Activated effector memory CD4-positive, alpha-beta T cell treated with anti-CD3 and anti-CD28 coated beads, Interleukin-2, amount 50 U/mL, for 16 hours (primary cell): ENCODE measurements at places on chromosomes 1 and 21.
A peak's percentile ranks its signal among the peaks of the same experiment; 100 is the strongest.

- DNase-seq, result no peak
Measured at GRCh38 chr1:88421997-88422396, 262.1 kb upstream of the PKN2 start.

DNA sequence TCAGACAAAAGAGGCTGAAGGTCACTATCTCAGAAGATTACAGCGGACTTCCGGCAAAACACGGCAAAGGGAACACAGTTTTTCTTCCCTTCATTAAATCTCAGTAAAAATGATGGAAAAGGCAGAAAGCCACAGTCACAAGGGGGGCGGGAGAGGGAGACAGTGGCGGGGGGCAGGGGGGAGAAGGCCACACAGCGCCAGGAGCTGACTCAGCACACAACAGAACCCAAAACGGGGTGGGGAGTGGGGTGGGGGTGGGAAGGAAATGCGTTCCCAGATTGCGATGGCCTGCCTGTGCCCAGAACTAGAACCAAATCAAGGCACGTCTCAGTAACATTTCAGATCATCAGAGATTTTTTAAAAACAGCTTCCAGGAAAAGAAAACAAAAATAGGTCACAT, 13.4 kb downstream of the CFAP74 start:
- no peak for DNase-seq

GRCh38 chr1:196661345-196661744, 9.5 kb downstream of the CFH start:
- DNase-seq, result no peak

DNA sequence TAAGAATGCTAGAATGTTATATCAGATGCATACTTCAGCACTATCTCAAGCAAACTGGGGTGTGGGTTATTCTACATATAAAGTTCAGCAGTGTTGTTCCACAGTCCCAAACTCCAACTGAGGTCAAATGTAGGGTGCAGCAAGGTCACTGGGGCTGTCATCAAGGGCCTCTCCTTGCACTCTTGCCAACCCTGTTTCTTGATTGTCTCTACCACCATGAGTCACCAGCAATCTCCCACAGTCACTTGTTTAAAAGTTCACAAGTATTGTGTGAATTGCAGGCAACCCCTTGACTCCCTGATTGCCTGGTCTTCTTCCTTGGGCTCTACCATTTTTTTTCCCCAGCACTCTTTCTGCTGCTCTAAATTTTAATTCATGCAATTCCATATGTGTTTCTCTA, 10.6 kb downstream of the METTL18 start:
- no peak for DNase-seq

- DNase-seq, result peak; percentile 49
Measured at GRCh38 chr1:226979115-226979516, 39.0 kb downstream of the COQ8A start.

- no peak for DNase-seq
Measured at GRCh38 chr1:184747089-184747955, 7.3 kb downstream of the EDEM3 start.

DNA sequence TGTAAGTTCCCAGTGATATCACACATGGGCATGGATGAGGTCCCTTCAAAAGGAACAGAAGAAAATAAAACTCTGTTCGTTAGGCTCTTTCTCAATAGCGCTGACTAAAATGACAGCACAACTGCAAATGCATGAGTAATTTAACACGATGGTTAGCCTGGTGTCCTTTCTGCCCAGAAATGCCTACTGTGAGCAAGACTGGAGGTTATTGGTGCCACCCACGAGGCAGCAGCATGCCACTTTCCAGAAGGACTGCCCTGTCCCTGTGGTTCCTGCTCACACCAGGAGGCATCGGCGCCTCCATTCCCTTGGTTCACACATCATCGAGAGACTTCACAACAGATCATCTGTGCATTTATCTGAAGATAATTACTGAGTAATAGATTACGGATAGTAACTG, 26.2 kb downstream of the VPS26C start:
- no peak for DNase-seq

DNA sequence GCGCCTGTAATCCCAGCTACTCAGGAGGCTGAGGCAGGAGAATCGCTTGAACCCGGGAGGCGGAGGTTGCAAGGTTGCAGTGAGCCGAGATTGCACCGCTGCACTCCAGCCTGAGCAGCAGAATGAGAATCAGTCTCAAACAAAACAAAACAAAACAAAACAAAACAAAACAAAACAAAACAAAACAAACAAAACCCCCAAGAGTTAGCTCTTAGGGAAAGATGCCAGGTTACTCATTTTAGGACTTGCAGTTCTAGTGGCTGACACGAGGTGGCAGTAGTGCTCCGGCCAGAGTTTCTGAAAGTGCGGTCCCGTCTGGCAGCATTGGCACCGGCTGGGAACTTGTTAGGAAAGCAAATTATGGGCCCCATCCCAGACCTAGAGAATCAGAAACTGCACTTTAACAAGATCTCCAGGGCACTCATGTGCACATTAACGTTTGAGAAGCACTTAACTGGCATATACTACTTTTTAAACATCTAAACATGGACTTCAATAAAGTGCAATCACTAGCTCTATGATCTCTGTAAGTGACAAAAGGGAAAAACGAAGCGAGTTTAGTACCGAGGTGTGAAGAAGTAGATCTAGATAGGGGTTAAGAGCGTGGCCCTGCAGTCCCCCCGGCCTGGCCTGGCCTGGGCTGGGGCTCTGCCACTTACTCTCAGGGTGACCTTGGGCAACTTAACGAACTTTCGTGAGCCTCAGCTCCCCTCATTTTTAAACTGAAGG, 41.9 kb upstream of the TNFRSF1B start:
- peak; percentile 92 for DNase-seq

DNA sequence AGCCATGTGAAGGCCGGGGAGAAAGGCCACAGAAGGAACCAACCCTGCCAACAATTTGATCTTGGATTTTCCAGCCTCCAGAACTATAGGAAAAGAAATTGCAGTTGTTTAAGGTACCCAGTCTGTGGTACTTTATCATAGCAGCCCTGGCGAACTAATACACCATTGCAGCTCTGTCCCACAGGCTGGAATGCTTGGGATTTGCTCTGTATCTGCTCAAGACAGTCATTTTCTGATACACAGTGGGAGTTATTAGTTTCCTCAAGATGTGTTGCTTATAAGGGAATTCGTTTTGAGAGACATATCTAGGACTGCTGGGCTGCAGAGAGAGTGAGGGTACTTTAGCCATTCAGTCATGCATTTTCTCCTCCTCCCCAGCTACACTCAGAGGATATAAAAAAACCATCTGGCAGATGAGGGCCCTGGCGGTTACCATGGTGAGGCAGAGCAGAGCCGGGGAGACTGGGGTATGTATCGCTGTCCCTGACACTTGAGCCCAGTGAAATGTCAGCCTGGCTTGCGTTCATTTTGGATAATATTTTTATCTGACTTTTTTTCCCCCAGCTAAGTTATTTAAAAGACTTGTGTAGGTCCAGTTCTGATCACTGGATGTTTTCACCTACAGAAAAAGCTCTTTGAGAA, 104.6 kb downstream of the DIRAS3 start:
- DNase-seq, result no peak

GRCh38 chr1:236425031-236425663, 31.1 kb downstream of the EDARADD start:
- DNase-seq, result peak; percentile 77

GRCh38 chr1:166906647-166907046, 30.6 kb upstream of the TADA1 start:
- DNase-seq, result no peak

GRCh38 chr1:234911787-234912186, 216.8 kb downstream of the TOMM20 start:
- peak; percentile 74 for DNase-seq

DNA sequence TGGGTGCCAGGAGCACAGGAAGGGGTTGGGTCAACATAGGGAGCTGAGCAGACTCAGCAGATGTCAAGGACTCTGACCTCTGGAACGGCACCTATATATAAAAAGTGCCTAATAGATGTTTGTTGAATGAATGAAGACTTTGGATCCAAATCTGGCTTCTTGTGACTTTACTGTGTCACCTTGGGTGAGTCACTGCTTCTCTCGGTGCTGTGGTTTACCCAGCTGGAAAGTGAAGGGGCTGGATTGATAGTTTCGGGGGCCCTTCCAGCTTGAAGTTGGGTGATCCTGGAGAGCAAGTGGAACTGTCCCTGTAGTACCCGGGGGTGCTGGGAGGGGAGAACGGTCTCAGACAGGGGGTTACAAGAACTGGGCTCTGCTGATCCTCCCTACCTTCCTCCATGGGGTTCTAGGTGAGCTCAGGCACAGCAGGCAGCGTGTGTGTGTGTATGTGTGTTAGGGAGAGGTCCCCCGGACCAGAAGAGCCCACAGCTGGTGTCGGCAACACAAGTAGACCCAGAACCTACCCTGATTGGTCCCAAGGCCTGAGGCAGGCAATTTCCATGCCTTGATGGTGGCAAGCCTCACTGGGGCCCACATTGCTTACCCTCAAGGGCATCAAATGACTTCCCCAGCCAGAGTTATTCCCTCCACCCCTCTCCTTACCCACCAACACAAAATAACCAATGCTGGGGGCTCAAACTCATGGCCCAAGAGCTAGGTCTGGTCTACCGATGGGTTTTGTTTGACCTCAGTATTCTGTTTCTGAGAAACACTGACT, 5.5 kb upstream of the PADI1 start:
- peak; percentile 22 for DNase-seq

DNA sequence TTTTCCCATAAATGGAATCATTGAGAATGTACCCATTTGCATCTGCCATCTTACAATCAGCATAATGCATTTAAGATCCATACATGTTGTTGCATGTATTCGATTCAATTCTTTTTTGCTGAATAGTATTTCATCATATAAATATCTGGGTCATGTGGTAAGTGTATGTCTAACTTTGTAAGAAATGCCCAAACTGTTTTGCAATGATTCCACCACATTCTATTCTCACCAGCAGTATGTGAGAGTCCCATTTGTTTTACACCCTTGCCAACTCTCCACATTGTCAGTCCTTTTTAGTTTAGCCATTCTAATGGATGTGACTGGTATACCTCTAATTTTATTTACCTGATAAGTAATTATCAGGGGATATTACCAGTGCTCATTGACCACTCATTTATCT, 115.8 kb upstream of the PBX1 start:
- no peak for DNase-seq

DNA sequence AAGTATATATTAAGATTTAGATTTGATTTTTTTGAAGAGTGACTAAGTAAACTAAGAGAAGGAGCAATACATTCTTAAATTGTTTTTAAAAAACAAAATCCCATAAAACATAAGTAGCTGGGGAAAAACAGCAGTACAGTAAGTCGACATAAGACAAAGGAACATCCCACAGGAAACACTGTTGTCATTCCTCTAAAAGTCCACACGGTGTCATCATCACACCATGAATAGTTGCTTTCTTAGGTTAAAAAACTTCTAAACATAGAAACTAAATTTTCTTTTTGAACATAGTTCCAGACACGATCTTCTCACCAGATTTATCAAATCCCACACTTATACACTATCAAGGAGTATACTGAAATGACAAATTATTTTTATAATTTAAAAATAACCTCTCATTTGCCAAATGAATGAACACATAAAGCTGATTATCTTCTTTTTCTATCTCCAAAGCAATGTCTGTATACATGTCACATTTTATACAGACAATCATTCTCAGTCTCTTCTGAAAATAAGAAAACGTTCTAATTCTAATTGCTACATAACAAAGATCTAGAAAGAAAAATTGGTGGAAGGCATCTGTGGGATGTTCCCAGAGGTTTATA, 15.8 kb downstream of the ODF2L start:
- DNase-seq, result no peak
